ENCODE measurements at places on chromosomes 7 and 10.

DNA sequence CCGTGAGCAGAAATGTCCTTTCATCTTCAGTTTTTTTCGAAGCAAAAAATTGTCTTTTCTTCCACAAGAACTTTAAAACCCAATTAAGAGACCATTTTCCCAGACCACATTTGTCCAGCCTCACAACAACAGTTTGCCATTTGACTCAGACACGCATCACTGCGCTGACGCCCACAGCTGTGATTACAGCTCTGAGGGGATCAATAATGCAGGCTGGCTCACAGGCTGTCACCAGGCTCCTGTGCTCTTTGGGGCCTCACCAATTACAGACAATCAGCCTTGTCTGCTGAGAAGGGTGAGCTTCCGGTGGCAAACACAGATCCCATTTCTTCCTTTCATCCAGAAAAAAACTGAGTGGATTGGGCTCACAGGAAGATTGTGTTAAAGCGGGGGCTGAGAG lies 33.3 kb downstream of the DDC start:
- no peak for DNase-seq

DNA sequence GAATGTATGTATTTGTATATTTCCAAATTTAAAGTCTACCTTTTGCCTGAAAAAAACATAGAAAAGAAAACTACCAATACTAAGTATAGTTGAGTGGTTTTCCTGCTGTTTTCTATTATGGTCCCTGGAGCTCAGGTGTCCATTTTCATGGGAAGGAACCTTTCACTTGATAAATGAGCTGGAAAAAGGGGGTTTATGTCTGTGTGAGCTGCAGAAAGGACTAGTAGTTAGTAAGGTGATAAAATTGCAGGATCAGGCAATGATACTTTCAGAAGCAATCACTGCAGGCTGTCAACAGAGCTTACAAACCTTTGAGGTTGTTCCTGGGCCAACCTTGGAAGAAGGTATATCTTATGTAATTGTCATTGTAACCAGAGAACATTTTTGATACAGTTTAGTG lies 48.0 kb downstream of the ST7 start:
- no peak for DNase-seq

- no peak for DNase-seq
Measured at GRCh38 chr10:17409170-17409733, 45.1 kb downstream of the ST8SIA6 start.

GRCh38 chr7:66114743-66115649 lies at the start of gene CRCP:
Gene CRCP (plus strand): TSS chr7:66114847. CDS start chr7:66114963, 116 bp downstream.
- DNase-seq: peak; percentile 75

GRCh38 chr10:116848032-116848943 lies 1.0 kb upstream of the ENO4 start:
- no peak for DNase-seq

DNA sequence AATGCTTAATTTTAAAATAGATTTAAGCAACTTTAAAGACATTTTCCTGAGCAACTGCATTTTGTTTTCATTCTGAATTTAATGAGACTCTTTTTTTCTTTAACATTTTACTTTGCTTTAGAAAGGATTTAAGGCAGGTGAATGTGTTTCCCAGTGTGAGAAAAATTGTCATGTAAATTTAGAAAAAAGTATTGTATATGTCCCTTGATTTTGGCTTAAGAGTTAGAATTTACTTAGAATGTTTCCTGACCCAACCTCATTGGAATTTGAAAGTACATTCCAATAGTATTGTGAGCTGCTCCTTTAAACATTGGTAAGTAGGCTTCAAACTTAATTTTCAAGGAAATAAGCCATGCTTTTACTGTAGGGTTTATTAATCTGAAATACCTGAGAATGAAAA lies 110.2 kb downstream of the PTEN start:
- DNase-seq: no peak

GRCh38 chr7:76359978-76360638 lies 1.3 kb upstream of the YWHAG start:
- DNase-seq: no peak

DNA sequence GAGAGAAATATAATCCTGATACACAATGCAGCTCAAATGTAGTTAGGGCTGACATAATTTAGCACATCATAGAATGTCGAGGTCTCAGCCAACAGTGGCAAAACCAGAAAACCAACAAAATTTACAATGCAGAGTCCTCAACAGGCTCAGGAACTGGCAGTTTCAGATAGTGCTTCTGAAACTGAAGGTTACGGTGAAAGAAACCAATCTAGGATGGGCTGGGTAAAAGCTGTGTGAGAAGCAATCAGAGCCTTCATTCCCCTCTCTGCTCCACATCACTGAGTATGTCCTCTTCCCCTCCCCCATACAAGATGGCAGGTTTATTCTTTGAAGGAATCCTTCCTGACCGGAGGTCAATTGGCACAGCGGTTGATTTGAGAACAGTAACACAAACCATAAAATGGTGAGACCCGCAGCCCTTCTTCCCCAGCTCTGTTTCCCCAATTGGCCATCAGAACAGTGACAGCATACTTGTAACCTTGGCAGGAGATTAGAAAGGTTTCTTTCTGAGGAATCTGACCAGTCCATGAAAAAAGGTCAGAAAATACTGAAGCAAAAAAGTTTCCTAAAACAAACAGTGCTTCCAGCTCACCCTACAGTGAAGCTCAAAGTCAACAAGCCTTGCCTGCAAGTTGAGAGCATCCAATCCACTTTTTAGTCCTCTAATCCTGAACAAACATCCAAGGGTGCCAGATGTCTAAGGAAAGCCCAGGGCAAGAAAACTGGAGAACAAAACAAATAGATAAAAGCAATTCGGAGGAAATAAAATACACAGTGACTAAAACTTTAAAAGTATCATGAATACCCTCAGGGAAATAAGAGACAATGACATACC lies 53.9 kb upstream of the IL6 start:
- DNase-seq: no peak

GRCh38 chr7:79529881-79530235 lies 76.4 kb upstream of the MAGI2 start:
- no peak for DNase-seq

DNA sequence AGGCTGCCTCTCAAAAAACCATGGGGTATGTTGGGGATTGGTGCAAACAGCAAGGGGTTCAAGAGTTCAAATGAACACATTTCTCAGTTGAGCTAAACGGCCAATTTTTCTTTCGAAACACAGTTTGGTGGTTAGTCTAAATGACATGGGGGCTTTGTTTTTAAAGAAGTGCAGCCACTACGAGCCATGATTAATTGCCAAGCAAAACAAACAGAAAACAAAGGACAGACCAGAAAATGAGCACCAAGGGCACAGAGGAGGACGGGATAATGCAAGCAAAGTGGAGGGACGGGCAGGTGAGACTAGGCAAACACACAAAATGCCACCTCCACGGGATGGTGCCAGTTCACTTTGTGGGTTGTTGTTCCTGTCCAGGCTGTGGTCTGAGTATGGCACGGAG lies 64.5 kb upstream of the PDLIM1 start:
- no peak for DNase-seq

GRCh38 chr10:133110609-133111275 lies 23.0 kb downstream of the ADGRA1 start:
- no peak for DNase-seq

- no peak for DNase-seq
Measured at GRCh38 chr10:128221117-128221516, 94.9 kb upstream of the MKI67 start.

GRCh38 chr7:69166979-69167516 lies 431.2 kb upstream of the AUTS2 start:
- no peak for DNase-seq

DNA sequence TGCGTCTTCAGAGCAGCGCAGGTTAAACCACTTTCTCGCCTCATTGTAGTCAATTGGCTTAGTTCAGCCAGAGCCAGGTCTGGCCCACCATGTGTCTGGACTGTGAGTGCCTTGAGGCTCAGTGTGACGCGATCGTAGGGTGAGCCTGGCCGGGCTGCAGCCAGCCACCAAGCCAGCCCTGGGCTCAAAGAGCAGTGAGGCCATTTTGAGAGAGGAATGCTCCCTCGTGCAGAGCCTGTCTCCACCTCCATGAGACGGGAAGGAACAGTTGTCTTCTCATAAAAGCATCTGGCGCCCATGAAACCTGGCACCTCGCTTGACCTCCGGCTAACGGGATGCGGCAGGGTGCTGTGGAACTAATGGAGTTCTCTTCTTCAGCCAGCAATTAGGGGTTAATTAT lies 34.5 kb downstream of the LHPP start:
- no peak for DNase-seq

DNA sequence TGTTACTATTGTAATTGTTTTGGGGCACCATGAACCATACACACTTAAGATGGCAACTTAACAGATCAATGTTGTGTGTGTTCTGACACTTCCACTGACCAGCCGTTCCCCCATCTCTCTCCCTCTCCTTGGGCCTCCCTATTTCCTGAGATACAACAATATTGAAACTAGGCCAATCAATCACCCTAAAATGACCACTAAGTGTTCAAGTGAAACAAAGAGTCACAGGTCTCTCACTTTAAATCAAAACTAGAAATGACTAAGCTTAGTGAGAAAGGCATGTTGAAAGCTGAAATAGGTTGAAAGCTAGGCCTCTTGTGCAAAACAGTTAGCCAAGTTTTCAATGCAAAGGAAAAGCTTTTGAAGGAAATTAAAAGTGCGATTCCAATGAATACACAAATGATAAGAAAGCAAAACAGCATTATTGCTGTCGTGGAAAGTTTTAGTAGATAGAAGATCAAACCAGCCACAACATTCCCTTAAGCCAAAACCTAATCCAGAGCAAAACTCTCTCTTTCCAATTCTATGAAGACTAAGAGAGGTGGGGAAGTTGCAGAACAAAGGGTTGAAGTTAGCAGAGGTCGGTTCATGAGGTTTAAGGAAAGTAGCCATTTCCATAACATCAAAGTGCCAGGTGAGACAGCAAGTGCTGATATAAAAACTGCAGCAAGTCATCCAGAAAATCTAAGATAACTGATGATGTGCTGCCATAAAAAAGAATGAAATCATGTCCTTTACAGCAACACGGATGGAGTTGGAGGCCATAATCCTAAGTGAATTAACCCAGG lies 90.6 kb downstream of the MTPN start:
- DNase-seq: no peak

DNA sequence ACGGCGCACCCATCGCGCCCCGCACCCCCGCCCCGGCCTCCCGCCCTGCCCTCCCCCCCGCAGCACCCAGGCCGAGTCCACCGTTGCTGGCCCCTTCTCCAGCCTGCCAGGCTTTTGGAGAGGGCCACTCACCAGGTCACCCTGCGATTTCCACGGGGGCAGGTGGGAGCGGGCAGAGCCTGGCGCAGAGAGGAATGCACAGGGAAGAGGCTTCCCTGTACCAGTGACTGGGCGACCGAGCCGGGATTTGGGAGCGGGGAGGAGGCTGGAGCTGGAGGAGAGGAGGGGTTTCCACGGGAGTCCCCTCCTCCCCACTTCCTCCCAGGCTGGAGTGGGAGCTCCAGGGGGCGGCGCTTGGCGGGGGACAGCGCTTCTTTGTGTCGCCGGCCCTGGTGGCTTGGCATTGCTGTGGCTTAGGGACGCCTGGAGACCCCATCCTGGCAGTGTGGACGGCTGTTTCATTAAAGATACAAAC lies 19.3 kb downstream of the TCAF1 start:
- DNase-seq: no peak

- DNase-seq: no peak
Measured at GRCh38 chr10:20017961-20018360, 201.7 kb downstream of the PLXDC2 start.

DNA sequence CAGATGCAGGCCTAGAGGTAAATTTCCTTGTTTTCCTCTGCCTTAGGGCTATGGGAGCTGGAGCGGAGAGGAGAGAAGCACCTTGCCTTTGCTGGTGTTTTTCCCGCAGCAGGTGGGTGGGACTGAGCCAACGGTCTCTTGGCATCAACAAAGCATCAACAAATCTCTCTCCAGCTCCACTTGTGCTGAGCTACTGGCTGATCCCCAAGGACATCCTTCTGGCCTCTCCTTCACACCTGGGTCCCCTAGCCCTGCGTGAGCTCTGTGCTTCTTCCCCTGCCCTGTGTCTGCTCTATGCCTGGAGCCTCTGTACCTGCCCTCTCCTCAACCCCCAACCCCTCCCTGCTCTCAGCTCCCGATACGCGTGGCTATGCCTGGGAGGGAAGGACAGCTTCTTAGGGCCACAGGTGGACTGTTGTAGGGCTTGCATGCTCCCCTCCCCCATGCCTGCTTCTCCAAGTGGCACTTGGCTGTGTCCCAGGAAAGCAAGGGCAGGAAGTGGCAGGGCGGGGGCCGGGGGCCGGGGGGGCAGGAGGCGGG lies 3.2 kb upstream of the CLDN4 start:
- DNase-seq: no peak

- DNase-seq: peak; percentile 10
Measured at GRCh38 chr10:74078037-74078436, 72.6 kb downstream of the AP3M1 start.

DNA sequence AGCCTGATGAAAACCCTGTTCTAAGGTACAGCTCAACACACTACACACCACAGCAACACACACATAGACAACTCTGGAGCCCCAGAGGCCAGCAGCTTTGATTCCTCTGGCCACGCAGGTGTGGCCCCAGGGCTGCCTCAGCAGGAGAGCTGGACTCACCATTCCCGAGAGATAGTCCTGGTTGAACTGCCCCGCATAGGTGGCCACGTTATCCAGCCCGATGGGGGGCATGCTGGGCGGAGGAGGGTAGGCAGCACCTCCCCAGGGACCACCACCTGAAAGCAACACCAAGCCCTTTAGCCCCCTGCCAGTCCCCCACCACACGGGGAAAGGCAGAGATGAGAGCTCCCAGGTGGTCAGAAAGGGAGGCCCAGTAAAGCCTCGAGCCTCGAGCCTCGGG lies 34.7 kb downstream of the ANXA11 start:
- no peak for DNase-seq

GRCh38 chr10:114823077-114823463 lies 1.5 kb downstream of the FHIP2A start:
- DNase-seq: no peak

- DNase-seq: no peak
Measured at GRCh38 chr7:13851736-13852135, 137.7 kb downstream of the ETV1 start.

DNA sequence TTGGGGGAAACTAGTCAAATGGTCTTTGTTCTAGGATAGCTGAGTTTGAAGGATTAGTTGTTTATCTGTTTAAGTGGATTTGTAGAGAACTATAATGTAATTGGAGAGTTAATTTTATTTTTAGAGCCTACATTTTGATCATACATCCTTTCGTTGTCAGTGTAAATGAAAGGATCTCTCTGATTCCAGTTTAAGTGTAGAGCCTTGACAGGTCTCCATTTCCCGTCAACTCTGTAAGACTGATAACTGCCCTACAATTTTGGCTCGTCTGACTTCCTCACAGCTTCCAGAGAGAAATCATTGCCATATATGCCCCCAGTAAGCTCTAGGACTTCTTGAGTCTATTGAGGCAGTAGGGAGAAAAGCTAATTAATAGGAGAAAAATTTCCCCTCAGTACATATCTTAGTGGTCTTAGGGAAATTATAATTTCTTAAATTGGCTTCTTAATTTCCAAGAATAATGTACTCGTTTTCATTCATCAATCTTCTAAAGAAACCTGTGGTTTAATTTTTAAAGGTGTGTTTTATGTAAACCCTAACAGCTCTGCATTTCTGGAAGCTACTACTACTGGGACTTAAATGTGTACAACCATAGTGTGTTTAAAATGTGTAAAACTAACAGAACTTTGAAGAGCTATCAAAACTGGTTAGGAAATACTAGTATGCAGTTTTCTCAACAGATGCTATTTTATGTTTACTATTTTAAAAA lies 3.8 kb downstream of the KMT2E start:
- DNase-seq: no peak

GRCh38 chr7:6448943-6449543 lies 1.3 kb upstream of the DAGLB start:
- no peak for DNase-seq
